ENCODE measurements at places on chromosomes 4 and X.

- peak; percentile 24 for DNase-seq
These were observed at the start of gene ARHGEF38 for GRCh38 chr4:105551965-105552746. TSS of gene ARHGEF38 (plus strand) at chr4:105552620. CDS start at chr4:105552766, 146 bp downstream.

DNA sequence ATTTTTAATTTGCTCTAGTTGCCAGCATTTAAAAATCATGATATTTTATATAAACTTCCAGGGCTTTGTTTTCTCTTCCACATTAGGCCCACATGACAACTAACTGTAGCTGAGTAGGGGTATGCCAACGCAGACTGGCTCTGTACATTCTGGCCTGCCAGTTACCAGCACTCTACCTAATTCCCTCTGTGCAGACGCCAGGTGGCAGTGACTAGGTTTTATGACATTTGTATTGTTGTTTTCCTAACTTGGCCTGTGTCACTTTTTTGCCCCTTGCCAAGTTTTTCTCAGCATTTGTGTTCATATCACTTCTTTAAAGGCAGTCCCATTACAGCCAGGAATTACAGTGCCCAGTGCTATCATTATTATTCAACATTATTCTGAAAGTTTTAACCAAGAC lies 347.5 kb downstream of the NKX6-1 start:
- no peak for DNase-seq

DNA sequence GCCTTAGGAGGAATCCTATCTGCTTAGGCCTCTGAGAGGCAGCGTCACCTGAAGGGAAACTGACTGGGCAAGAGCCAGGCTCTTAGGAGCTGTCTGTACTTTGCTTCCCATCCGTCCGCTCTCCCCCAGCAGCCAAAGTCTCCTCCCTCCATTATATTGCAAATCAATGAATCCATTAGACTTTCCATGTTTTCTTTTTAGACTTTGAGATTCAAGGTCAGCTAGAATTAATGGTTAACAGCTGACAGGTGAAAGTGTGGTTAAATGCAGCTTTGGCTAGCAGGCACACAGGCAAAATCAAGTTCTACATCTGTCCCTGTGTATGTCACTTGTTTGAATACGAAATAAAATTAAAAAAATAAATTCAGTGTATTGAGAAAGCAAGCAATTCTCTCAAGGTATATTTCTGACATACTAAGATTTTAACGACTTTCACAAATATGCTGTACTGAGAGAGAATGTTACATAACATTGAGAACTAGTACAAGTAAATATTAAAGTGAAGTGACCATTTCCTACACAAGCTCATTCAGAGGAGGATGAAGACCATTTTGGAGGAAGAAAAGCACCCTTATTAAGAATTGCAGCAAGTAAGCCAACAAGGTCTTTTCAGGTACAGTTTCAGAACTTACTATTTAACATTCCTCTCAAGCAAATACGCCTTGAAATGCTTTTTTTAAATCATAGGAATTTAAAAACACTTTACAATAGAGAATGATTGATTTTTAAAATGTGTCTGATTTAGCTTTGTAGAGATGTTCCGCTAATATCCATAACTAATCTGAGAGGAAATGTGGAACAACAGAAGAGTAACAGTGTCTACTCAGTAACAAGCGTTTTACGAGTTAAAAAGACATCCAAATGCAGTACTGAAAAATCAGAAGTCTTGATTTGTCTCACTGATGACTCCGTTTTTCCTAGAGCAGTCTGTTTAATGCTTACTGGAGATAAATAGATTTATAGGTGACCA lies at the start of gene F11:
Gene F11, plus strand, starts transcription at position 507 of the 970 bp plus-strand sequence. CDS start 948 bp downstream, outside the sequence.
- no peak for DNase-seq

GRCh38 chr4:23091711-23092110 lies 399.0 kb downstream of the GBA3 start:
- no peak for DNase-seq

DNA sequence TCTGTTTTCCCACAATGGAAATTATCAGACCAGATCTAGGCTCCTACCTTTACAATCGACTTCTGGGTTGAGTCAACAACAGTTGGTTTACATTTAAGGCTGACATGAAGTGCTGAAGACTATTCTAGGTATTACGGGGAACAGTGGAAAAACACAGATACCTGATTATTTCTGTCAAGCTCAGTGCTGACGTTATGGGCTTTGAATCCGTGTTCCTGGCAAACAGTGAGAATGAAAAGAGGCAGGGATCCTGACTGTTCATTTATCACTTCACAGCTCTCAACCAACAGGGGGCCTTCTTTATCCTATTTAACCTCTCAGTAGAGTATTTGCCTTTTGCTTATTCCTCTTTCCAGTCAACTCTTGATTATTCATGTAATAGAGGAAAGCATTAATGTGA lies 43.1 kb downstream of the TMEM164 start:
- DNase-seq = no peak

DNA sequence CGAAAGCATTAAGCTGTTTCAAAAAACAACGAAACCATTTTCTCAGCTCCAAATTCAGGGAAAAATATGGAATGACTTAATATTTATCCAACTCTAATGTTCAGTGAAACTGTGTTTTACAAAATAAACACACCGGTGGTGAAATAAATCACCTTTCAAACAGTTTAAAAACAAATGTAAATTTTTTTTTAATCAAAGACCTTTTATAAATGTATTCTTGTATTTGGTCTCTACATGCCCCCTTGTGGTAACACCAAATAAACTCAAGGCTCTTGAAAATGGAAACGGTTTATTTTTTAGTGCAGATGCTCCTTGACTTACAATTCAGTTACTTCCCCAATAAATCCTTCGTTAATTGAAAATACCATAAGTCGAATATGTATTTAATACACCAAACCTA lies 45.8 kb upstream of the ITM2A start:
- DNase-seq = no peak

- DNase-seq = no peak
These were observed 14.4 kb upstream of the ZNF41 start for GRCh38 chrX:47497271-47497888.

DNA sequence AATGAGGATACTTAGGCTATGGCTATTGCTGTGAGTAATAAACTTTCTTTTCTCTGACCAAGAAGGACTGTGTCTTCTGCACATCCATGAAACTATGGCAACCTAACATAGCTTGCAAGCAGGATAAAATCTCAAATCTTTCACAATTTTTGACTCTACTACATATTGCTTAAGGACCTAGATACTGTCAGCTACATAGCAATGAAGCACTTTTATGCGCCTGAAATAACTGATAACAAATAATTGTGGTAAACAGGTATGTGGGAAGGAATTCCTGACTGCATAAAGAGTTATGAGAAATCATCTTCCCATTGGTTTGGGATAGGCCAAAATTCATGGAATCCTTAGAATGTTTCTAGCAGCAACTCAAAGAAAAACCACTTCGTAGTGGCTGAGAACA lies 41.2 kb upstream of the PDGFC start:
- peak; percentile 49 for DNase-seq

DNA sequence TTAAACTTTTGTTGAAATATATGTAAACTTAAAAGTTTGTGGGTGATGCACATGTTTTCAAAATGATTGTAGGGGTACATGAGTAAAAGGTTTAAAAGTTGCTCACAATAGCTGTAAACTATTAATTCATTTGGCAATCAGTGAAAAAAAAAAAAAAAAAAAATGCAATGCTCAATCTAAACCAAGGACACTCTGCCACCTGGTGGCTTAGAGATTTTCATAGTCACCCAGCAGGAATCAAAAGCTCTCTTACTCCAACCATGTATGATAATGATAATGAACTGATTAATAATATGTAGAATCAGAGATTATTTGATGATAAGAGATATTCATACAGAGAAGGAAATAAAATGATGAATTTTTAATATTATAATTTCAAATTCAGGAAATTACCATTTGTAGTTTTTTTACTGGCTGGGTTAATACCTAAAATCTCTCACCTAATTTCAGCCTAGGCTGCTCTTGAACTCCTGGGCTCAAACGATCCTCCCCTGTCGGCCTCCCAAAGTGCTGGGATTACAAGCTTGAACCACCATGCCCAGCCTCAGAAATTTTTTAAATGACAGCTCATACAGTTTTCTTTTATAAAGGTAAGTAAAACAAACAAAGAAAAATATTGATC lies 46.9 kb upstream of the SLC25A4 start:
- DNase-seq = no peak

GRCh38 chr4:2047031-2047660 lies 12.0 kb upstream of the NAT8L start:
- no peak for DNase-seq

DNA sequence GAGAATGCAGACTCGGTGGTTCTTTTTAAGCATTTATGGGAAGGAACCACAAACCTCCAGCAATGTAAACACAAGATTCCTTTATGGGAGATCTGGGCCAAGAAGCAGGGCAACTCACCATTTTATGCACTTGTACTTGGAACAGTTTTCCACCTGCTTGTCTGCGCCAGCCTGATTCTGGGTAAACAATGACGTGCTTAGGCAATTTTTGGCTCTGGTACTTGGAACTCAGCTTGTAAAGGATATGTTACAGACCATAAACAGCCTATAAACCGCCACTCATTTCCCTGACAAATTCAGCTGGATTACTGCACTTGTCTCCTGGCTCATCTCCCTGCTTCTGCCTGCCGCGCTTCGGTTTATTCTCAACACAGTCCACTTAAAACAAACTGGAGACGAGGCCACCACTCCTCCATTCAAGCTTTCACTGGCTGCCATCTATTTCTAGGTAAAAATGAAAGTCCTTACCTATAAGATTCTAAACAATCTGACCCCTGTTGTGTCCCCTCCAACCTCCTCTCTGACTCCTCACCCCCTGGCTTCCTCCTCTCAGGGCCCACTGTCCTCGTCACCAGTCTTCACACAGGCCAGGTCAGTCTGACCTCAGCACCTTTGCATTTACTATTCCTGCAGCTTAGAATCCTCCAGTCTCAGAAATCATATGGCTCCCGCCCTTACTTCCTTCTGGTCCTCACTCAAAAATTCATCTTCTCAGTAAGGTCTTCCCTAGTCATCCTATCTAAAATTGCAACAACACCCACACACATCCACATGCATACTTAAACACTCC lies 205.9 kb upstream of the GALNT7 start:
- DNase-seq = no peak

GRCh38 chr4:9919047-9919446 lies 102.2 kb downstream of the SLC2A9 start:
- no peak for DNase-seq

DNA sequence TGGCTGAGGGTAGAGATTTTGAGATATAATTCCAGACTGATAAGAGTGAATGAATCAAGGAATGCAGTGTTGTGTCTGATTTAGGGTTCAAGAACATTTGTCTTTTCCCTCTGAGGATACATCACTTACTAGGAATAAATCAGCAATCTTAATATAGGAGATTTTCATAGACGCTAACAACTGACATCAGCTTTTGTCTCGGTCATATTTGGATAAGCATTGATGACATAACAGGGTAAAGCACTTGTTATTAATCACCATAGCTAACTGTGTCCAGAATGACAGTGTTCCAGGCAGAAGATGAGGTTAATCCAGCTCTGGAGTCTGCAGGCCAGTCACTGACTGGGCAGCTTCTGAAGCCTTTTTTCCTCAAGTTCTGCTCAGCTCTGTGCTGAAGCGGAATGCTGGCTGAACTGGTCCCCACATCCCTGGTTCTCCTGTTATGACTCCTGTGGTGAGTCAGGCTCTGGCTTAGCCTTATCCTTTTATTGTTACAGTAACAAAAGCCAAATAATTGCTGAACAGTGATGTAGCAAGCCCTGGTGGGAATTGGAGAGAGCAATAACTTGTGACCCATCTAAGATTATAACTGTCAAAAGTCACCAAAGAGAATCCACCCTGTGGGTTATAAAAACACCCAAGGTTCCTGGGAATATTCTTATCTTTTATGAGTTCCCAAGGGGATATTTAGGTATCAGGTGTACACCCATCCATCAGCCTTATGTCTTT lies 41.8 kb downstream of the FNIP2 start:
- peak; percentile 86 for DNase-seq

- DNase-seq = no peak
These were observed 171.8 kb downstream of the TLL1 start for GRCh38 chr4:166044871-166045270.

DNA sequence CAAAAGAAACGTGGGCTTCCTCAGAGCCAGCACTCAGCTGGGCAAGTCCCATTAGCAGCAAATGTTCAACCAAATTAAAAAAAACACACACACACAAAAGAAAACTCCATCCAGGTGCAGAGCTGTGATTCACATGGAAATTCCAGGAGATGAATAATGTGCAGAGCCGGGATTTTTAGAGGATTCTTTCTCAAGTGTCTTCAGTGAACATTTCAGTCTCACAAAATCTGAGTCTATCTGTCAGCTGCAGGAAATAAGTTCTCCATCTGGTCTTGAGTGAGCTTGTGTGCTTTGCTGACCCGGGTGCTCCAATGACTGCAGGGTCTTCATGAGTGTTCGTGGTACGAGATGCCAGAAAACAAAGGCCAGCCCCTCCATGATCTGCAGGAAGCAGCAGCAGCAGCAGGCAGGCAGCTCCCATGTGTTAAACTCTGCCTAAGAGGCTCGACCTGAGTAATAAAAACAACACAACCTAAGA lies 44.3 kb downstream of the RASGEF1B start:
- DNase-seq = no peak

GRCh38 chr4:140112576-140112975 lies 41.4 kb downstream of the MAML3 start:
- no peak for DNase-seq

DNA sequence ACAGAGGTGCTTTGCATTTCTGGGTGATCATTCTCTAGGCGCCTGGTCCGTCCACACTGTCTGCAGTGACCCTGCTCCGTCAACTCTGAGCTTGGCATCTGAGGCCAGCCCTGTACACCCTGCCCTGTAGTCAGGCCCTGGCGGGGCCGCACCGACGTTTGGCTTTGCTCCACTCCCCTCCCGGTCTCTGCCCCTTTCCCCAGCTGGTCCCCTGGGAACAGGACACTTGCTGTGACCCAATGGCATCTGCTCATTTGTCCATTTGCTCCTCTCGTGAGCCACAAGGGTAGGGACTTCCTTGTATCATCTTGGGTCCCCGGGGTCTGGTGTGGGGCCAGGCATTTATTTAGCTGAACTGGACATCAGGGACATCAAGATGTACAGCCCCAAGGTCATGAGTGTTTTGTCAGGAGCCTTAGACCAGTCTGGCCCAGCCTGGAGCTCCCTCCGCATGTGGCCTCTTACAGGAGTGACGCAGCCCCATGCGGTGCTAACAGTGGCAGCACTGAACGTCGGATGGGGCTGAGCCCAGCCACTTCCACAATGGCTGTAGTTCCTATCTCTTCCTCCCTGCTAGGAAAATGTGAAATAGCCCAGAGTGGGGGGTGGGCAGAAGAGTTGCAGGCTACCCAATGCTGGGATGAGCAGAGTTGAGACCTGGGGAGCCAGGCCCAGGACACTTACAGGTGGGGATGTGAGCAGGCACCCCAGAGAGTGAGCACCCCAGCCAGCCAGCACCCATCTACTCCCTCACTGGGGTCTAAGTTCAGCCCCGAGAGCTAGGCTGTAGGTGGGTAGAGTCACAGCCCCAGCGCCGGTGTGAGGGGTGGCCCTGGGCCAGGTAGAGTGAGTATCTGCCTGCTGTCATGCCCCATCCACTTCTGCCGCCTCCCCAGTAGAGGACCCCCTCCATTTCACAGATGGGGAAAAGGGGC lies 2.0 kb upstream of the SH3BP2 start:
- DNase-seq = no peak

GRCh38 chr4:173735049-173735448 lies 205.0 kb upstream of the HAND2 start:
- DNase-seq = no peak

Data from RCC 7860 (cell line).